ENCODE measurements at places on chromosomes 4 and X.

GRCh38 chr4:16464651-16465050 lies 238.4 kb upstream of the TAPT1 start:
- no peak for DNase-seq

DNA sequence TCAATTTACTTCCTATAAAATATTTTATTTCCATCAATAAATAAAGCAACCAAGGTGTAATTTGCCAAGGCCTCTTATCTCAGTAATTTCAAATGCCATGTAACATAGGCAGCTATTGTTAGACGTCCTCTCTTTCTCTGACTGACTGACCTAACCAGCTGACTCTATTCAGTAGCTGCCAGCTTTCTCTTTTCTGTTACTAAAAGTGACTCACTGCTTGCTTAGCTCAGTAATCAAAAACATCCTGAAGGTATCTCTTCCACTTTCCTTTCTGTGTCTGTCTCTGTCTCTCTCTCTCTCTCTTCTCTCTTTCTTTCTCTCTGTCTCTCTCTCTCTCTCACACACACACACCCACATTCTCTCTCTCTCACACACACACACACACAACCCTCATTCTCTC lies 134.2 kb downstream of the SPOCK3 start:
- no peak for DNase-seq

DNA sequence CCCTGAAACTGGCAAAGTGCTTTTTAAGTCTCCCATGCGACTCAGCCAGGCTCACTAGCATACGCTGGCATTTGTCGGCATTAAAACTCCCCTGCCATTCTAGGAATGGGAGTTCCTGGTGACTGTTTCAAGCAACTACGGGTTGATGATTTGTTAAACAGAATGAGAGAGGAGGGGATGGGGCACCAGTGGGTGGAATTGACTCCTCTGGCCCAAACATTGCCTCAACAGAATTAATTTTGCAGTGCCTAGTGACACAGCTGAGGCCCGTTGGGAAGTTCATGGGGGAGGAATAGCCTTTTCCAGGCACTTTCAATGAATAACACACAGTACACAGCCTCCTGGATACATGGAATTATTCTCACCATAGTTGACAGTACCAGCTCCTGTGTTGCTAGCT lies 30.1 kb downstream of the NEUROG2 start:
- no peak for DNase-seq

DNA sequence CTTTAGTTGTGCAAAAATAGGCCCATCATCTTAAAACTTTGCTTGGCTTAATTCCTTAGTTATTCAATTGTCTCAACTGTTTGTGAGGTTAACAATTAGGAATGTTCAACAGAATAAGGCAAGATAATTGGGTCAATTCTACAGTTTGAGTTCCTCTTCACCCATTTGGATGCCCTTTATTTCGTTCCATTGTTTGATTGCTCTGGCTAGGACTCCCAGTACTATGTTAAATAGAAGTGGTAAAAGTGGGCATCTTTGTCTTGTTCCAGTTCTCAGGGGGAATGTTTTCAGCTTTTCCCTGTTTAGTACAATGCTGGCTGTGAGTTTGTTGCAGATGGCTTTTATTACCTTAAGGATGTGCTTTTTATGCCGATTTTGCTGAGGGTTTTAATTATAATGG lies 761.5 kb upstream of the GRIA3 start:
- DNase-seq, result no peak

DNA sequence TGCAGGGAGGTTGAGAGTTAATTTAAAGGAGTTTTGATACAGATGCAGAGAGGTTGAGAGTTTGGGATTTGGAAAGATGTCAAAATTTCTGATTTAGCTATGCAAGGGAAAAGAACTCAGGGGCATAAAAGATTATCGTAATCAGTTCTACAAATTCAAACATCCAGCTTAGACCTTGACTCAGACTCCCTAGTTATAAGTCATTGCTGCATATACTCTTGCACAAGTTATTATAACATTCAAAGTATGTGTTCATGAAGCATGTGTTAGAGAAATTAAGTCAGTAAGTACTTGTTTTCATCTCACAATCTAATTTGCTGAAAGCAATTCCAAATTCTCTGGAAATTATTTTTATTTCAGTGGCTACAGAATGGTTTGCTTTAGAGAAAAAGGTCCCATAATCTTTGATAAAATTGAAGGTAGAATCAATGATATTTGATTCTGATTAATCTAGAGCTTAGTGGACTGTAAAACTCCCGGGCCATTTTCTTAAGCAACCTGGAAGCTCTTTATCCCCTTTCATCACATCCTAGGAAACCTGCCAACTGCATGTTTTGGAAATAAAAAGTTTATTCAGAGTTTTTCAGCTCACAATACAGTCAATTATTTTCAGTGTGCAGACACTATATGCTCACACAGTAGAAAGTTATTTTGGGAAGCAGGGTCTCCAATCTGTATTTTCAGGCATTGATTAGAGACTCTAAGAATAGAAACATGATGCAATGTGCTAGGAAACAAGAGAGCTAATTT lies 132.9 kb upstream of the SPANXC start:
- DNase-seq, result no peak

- no peak for DNase-seq
These were observed 354.6 kb downstream of the GRID2 start for GRCh38 chr4:92658318-92658717.

DNA sequence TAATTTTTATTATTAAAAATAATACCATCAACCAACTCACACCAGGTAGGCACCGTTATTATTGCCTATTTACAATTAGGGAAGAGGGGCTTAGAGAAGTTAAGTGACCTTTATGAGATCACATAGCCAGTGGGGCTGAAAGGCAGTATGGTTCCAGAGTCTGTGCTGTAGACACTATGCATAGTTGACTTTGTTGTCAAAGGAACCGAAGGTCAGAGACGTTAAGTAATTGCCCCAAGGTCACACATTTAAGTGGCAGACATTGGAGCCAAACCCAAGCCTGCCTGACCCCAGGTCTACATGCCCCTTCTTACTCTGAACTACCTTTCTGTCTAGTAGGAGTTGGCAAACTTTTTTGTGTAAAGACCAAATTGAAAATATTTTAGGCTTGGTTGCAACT lies 36.4 kb downstream of the RHOH start:
- no peak for DNase-seq

- no peak for DNase-seq
These were observed 35.9 kb upstream of the MSANTD1 start for GRCh38 chr4:3213106-3213425.

DNA sequence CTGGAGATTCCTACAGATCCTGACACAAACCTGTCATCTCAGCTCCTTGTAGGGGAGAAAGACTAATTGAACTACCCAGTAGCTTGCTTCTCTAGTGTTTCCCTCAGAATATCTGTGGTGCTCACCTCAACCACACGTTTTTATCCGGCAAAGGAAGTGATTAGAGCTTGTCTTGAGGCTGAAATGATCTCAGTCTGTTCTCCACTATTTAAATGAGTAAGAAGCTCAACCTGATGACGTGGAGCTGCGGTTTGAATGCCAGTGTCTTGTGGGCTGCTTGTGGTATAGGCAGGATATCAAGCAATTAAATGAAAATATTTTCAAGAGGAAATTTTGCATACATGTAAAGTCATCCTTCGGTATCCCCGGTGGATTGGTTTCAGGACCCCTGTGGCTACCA lies 270.2 kb downstream of the TLL1 start:
- DNase-seq, result no peak

GRCh38 chr4:94650134-94650495 lies 107.6 kb upstream of the BMPR1B start:
- DNase-seq, result no peak

DNA sequence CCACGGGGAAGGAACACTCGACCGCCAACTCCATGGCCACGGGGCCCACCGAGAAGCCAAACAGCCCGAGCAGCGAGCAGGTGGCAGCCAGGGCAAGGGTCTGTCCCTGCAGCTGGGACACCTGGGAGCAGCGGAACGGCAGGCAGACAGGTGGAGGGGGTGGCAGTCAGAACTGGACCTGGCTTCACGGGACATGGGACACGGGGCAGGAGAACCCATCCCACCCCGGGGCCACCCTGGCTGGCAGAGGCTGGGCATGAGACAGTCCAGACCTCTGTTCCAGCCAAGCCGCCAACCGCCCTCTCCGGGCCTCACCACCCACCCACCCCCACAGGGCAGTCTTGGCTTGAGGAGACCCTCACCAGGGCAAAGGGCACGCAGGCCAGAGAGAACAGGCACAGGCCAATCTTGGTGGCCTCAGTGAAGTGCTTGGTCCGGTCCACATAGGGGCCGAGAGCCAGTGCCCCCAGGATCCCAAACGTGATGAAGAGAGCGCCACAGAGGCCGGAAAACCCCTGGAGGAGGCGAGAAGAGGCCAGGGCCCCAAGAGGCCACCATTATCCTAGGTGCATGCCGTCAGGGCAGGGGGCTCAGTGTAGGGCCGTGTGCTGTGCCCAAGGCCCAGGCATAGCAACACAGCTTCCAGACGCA lies 5.6 kb downstream of the SLC49A3 start:
- no peak for DNase-seq

DNA sequence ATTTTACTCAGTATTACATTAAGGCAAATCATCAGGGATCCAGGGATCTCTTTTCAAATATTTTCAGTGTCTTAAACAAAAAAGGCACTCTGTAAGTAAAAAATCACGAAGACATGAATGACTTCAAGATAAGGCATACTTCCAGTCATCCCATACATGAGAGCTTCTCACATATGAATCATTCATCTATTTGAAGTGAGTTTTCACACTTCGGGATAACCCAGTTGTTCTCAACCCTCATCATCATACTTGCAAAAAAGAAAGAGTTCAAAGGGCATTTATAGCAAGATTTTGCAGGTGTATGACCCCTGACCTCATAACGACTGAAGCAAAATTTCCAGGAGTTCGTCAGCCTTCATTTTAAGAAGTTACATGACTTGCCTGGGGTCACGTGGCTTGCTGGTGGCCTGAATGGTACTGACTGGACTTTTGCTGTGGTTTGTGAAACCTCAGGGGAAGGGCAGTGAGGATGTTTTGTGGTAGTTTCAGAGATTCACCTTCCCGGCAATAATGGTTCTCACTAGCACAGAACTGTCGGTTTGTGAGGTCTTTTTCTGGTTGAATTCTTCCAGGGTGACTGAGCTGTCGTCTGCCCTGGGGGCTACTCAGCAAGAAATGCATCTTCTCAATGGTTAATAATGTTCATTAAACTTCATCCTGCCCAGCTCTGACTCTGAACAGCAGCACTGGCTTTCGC lies 115.8 kb upstream of the SHISA3 start:
- DNase-seq, result no peak

GRCh38 chr4:158376106-158376840 lies 145.4 kb upstream of the RXFP1 start:
- no peak for DNase-seq

DNA sequence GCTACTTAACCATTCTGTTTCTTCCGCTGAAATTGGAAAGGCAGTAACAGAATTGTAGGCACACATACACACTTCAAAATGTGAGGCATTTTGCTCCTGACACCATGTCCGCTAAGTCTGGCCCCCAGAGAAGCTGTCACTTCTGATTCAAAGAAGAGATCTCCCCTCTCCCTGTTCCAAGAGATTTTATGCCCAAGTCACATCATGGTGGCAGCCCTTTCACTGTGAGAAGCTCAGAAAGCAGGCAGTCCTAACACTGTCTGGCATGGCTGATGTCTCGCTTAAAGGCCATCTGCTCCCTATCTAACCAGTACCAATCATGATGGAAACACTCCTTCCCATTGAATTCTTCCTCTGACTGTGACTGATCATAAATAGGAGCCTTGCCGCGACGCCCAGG lies 83.9 kb downstream of the BEND2 start:
- no peak for DNase-seq

DNA sequence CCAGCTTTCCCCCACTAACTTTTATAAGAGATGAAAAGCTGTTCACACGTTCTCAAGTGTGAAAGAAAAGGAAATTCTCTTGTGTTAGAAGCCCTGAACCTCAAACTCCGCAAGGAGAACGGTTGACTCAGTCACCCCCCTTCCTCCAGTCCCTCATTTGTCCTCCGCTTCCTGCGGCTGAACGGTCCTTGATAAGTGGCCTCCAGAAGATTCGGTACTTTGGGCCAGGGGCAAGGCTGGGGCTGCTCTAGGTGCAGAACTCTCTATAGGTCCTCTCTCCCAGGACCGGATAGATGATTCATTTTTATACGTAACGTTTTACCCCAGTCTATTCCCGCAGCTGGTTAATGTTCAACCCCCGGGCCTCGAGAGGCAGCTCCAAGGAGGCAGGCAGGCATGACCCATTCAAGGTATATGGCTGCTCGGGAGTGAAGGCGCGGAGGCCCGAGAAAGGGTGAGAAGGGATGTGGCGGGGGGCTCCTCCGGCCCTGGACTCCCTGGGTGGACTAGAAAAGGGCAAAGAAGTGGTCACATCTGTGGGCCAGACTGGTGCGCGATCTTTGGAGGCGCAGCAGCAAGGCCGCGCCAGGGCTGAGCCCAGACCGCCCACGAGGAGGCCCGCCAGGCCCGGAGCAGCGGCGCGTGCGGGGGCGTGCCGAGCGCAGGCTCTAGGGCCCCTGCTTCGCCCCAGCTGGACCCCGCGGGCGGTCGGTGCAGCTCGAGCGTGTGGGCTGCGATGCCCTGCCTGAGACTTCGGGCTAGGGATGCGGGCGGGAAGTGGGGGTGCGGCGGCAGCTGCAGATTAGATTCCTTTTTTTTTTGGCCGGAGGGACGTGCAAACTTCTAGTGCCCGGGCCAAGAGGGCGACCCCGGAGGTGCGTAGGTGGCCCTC lies 11.7 kb downstream of the PITX2 start:
- no peak for DNase-seq

DNA sequence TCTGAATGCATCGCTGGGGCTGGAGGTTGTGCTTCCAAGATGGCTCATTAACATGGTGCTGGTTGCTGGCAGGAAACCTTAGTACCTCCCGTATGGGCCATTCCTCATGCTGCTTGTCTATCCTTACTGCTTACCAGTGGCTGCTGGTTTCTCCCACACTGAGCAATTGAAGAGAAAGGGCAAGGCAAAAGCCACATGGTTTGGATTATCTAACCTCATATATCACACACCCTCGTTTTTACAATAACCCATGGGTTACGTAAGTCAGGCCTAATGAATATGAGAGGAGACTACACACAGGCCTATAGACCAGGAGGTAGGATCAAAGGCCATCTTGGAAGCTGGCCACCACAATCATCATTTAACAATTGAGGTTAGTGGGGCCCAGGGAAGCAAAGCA lies 141.8 kb upstream of the EDNRA start:
- no peak for DNase-seq

GRCh38 chr4:3361406-3361805 lies 68.6 kb downstream of the RGS12 start:
- no peak for DNase-seq

DNA sequence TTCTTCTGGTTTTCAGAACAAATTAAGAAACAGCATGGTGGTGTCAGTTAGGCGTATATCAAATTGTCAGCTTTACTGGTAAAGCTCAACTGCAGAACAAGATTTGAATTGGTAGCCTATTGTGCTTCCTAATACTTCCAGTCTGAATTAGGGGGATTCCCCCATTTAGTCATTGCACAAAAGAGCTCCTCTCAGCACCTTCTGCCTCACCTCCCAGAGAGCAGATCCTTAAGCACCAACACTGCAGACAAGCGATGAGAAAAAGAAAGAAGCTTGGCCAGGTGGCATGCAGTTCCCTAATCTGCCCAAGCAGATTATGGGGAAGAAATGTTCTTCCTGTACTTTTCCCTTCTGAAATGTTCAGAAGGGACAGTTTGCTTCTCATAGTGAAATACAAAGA lies 9.2 kb downstream of the MAP9 start:
- no peak for DNase-seq

GRCh38 chr4:7420661-7421040 lies 14.1 kb downstream of the PSAPL1 start:
- DNase-seq, result no peak

All from activated T-cell treated with anti-CD3 and anti-CD28 coated beads for 1 hour (primary cell).